ENCODE measurements at places on chromosomes 2 and 18.

- H3K4me1 ChIP-seq: no peaks in the 10 kb centered on the region
- H3K27me3 ChIP-seq: no peaks in the 10 kb centered on the region
- no peak for DNase-seq
- no peak overlapping the region for H3K4me3 ChIP-seq
- no peak overlapping the region for H3K27ac ChIP-seq
Observed at GRCh38 chr2:58923869-58924268, 682.7 kb upstream of the FANCL start.

GRCh38 chr18:75422341-75422910, 5.1 kb downstream of the SMIM21 start:
- H3K4me1 ChIP-seq: no peaks in the 10 kb centered on the region
- H3K27me3 ChIP-seq: no peaks in the 10 kb centered on the region
- DNase-seq: no peak
- H3K36me3 ChIP-seq: no peaks in the 10 kb centered on the region
- H3K4me3 ChIP-seq: no peak overlapping the region

DNA sequence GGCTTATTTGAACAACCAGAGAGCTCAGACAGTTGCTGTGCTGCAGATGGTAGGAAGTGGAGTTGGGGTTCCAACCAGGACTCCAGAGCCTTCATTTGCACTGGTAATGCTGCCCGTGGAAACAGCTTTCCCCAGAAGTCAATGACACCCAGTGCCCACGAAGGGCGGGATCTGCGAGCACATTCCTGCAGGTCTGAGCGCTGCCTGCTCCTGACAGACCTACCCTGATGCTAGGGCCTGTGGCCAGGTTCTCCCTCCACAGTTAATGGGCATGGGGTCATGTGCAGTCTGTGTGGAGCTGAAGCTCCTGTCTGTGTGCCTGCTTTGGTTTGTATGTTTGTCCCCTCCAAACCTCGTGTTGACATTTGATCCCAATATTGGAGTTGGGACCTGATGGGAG, 299.0 kb upstream of the HS6ST1 start:
- H3K27me3 ChIP-seq: no peaks in the 10 kb centered on the region
- DNase-seq: no peak
- H3K4me1 ChIP-seq: no peaks in the 10 kb centered on the region
- no peaks in the 10 kb centered on the region for H3K36me3 ChIP-seq
- no peak overlapping the region for H3K4me3 ChIP-seq

- no peaks in the 10 kb centered on the region for H3K36me3 ChIP-seq
- H3K4me3 ChIP-seq: no peak overlapping the region
- H3K27me3 ChIP-seq: no peaks in the 10 kb centered on the region
- no peaks in the 10 kb centered on the region for H3K4me1 ChIP-seq
- no peak overlapping the region for H3K27ac ChIP-seq
- no peak for DNase-seq
Observed at GRCh38 chr2:180572346-180572745, 408.1 kb upstream of the UBE2E3 start.

DNA sequence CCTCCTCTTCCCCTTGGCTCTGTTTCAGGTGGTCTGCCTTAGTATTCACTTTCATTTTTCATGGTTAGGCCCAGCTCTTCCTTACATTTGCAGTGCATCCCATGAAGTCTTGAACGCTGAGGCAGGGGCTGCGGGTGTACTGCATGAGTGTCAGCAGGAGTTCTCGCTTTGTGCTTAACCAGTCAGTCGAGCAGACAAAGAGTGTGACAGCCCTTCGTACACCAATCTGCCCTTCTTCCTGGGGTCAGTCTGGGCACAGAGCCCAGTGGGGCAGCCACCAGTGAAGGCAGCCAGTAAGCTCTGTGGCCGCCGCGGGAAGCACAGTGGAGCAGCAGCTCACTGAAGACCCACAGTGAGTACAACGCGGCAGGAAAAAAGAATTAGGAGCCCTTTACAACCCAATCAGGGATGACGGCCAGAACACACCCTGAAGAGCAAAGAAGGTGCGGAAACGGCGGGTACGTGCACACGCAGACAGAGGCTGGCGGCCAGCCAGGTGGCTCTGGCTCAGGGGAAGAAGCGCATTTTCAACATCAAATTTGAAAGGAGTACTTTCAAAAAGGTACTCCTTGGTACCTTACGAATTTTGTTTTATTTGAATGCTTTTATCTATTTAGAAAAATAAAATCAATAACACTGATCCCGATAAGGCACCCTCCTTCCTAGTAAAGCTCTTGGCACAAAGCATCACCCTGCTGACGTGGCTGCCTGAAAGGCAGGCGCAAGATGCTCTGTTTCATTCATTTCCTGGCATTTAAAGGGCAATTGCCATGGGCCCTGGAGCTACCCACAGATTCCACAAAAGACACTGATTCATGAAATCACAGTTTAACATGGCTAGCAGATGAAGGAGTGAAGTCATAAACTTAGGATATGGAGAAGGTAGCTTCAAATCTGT, 47.0 kb upstream of the SEMA4C start:
- H3K4me1 ChIP-seq: peaks cover 5% of the 10 kb centered on the region
- no peak for DNase-seq
- no peak overlapping the region for H3K4me3 ChIP-seq
- no peaks in the 10 kb centered on the region for H3K27me3 ChIP-seq
- H3K27ac ChIP-seq: no peak overlapping the region

GRCh38 chr2:121254748-121255147, 30.3 kb downstream of the TFCP2L1 start:
- DNase-seq: no peak
- no peaks in the 10 kb centered on the region for H3K36me3 ChIP-seq
- H3K27ac ChIP-seq: no peak overlapping the region
- no peaks in the 10 kb centered on the region for H3K27me3 ChIP-seq
- H3K4me3 ChIP-seq: no peak overlapping the region

GRCh38 chr2:169007941-169008340, 23.2 kb downstream of the ABCB11 start:
- no peak overlapping the region for H3K27ac ChIP-seq
- no peak for DNase-seq
- no peak overlapping the region for H3K4me3 ChIP-seq
- no peaks in the 10 kb centered on the region for H3K27me3 ChIP-seq
- no peaks in the 10 kb centered on the region for H3K4me1 ChIP-seq
- no peaks in the 10 kb centered on the region for H3K36me3 ChIP-seq

- no peaks in the 10 kb centered on the region for H3K4me1 ChIP-seq
- H3K36me3 ChIP-seq: no peaks in the 10 kb centered on the region
- no peak overlapping the region for H3K4me3 ChIP-seq
- no peak overlapping the region for H3K27ac ChIP-seq
Observed at GRCh38 chr2:222088561-222088960, 210.2 kb downstream of the PAX3 start.

- no peak for DNase-seq
- H3K27me3 ChIP-seq: no peaks in the 10 kb centered on the region
- no peaks in the 10 kb centered on the region for H3K36me3 ChIP-seq
- H3K27ac ChIP-seq: no peak overlapping the region
- no peaks in the 10 kb centered on the region for H3K4me1 ChIP-seq
- no peak overlapping the region for H3K4me3 ChIP-seq
Observed at GRCh38 chr2:235541838-235542549, 48.2 kb downstream of the AGAP1 start.

DNA sequence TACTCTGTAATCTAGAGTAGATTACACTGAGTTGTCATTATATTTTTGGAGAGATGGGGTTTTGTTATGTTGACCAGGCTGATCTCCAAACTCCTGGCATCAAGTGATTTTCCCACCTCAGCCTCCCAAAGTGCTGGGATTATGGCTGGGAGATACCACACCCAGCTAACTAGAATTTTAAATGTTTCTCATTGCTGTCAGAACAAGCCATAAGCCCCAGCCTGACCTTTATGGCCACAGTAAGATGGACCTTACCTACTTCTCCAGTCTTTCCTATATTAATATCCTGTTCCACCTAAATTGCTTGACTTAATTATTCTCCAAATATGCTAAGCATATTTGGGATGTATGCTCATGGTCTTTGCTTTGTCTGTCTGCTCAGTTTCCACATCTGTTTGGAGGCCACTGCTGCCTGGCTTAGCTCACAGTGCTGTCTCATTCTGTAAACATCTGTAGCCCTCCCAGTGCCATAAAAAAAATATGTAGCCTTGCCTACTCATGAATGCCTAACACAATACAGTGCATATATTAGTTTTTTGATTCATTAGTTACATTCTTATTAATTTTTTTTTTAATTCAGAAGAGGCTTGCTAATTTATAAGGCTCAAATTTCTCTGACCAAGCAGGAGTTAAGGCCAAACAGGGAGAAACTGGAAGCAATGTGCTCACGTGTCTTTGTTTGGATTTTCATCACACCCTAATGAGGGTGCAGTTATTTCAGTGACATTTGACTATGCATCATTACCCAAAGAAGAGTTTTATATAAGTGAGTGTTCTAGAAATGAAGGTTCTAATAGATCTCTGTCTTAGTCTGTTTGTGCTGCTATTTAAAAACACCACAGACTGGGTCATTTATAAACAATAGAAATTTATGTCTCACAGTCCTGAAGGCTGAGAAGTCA, 45.3 kb upstream of the PSME4 start:
- H3K27me3 ChIP-seq: no peaks in the 10 kb centered on the region
- H3K27ac ChIP-seq: peak overlapping the region; percentile 78
- no peak overlapping the region for H3K4me3 ChIP-seq
- no peaks in the 10 kb centered on the region for H3K36me3 ChIP-seq
- DNase-seq: peak; percentile 36

GRCh38 chr2:102008490-102008889, 16.7 kb downstream of the IL1R2 start:
- DNase-seq: no peak
- no peak overlapping the region for H3K27ac ChIP-seq
- no peak overlapping the region for H3K4me3 ChIP-seq
- no peaks in the 10 kb centered on the region for H3K36me3 ChIP-seq
- no peaks in the 10 kb centered on the region for H3K4me1 ChIP-seq
- no peaks in the 10 kb centered on the region for H3K27me3 ChIP-seq

DNA sequence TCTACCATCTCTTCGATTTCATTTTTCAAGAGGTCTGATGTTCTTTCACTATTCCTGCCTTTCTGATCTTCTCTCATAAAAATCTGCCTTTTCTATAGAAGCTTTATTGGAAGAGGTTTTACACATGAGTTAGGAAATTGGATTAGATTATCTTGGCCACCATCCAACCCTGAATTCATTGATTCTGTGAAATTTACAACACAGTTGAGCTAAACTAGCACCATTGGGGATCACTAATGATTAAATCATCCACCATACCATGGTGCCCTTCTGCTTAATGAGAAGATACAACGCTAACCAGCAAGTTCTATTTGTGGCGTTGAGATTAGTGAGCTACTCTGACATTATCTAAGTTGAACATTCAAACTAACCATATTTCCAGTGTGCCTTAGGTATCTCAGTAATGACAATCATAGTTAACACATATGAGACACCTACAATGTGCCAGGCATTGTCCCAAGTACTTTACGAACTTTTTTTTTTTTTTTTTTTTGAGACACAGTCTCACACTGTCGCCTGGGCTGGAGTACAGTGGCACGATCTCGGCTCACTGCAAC, 17.3 kb upstream of the LBH start:
- no peaks in the 10 kb centered on the region for H3K36me3 ChIP-seq
- no peak for DNase-seq
- H3K4me1 ChIP-seq: no peaks in the 10 kb centered on the region
- no peak overlapping the region for H3K4me3 ChIP-seq

- no peaks in the 10 kb centered on the region for H3K27me3 ChIP-seq
- no peaks in the 10 kb centered on the region for H3K4me1 ChIP-seq
- H3K36me3 ChIP-seq: no peaks in the 10 kb centered on the region
- H3K4me3 ChIP-seq: no peak overlapping the region
Observed at GRCh38 chr2:156841321-156841720, 405.1 kb downstream of the GPD2 start.

DNA sequence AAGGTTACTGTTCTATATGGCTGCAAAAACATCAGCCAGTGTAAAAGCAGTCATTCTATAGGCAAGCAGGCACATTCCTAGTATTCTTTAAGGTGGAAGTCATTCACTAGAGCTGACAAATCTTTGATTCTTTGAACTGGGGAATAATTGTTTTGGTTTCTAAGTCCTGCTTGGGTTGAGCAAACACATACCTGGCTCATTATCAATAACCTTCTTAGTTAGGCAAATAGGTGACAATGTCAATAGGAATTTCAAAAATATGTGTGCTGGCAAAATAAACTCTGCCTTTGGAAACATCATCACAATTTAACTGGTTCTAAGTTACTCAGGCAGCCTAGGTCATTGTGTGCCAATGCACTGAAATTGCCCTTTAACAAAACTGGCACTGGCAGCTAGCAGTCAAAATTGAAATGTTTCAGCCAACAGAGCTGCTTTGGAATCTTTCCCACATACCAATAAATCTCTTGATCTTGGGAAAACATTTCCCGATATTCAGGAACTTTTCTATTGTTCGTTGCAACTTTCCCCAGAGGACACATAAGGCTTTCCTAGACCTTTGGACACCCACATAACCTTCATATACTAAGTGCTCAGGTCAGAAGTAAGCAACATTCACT, 402.0 kb upstream of the MMADHC start:
- no peaks in the 10 kb centered on the region for H3K27me3 ChIP-seq
- no peaks in the 10 kb centered on the region for H3K36me3 ChIP-seq
- no peak overlapping the region for H3K4me3 ChIP-seq
- no peaks in the 10 kb centered on the region for H3K4me1 ChIP-seq
- no peak overlapping the region for H3K27ac ChIP-seq

DNA sequence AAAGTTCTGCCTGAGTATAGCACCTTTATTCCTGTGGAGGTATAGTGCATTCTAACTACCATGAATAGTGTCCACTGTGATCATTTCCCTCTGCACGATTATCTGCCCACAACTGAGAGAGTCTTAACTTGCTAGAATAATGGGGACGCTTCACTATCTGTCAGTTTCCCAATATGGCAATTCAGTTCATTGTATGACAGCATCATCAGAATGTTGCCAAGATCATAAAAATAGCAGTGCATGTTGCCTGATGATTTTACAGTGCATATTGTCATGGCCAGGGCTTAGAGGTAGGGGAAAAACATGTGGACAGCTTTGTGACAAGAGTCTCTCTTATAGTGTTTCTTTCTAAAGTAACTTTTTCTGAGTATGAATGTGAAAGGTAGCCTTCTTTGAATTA, 6.1 kb downstream of the RASGRP3 start:
- H3K4me3 ChIP-seq: no peak overlapping the region
- DNase-seq: no peak
- no peaks in the 10 kb centered on the region for H3K36me3 ChIP-seq
- H3K4me1 ChIP-seq: no peaks in the 10 kb centered on the region
- no peak overlapping the region for H3K27ac ChIP-seq

GRCh38 chr2:238894950-238895298, 47.0 kb downstream of the TWIST2 start:
- no peak overlapping the region for H3K4me3 ChIP-seq
- no peak for DNase-seq
- no peaks in the 10 kb centered on the region for H3K27me3 ChIP-seq
- peaks cover 17% of the 10 kb centered on the region for H3K4me1 ChIP-seq
- H3K27ac ChIP-seq: peak overlapping the region; percentile 69
